Femur (tissue), 1 donor: ENCODE measurements at places on chromosomes 3 and 15.

DNA sequence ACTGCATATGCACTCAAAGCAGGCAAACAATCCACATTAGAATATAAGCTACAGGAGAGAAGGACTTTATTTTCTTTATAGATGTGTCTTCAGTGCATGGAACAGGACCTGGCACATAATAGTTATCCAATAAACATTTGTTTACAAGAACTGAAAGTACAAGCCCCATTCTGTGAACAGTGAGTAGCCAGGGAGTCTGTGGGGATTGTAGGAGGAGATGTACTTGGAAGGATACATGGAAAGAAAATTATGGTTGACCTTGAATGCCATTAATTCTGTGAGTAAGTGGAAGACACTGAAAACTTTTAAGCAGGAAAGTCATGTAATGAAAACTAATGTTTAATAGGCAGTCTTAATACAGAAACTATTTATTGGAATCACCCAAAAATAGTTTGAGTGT, 28.3 kb downstream of the MASP1 start:
- DNase-seq = no peak

- no peak for DNase-seq
Observed at GRCh38 chr3:191363221-191363620, 32.9 kb upstream of the UTS2B start.

- no peak for DNase-seq
Observed at GRCh38 chr3:150543128-150543527, 3.2 kb downstream of the SERP1 start.

DNA sequence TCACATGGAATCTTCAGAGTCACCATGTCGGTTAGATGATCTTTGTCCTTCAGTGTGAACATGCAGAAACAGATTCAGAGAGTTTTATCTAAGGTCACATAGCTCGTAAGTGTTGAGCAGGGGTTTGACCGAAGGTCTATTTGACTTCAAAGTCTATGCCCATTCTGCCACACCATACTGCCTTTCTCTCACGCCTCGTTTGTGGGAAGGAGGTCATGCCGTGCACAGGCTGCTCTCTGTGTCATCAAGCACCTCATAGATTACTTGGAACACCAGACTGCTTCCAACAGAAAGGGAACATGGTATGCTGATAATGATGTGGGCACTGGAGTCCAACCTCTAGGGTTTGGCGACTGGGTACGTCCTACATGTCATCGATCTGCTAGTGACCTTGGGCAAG, 128.8 kb downstream of the SV2B start:
- no peak for DNase-seq

GRCh38 chr3:175535351-175535750, 676.2 kb downstream of the NAALADL2 start:
- DNase-seq = no peak
